Ovary (tissue), 10 donors: ENCODE measurements at places on chromosomes 7 and 10.

- H3K27me3 ChIP-seq, result no peaks in the 10 kb centered on the region
- no peaks in the 10 kb centered on the region for H3K36me3 ChIP-seq
- H3K27ac ChIP-seq, result no peak overlapping the region
- no peak overlapping the region for H3K4me3 ChIP-seq
- no peaks in the 10 kb centered on the region for H3K4me1 ChIP-seq
Observed at GRCh38 chr7:126702242-126703016, 550.3 kb downstream of the GRM8 start.

GRCh38 chr7:130894909-130895750, 161.1 kb upstream of the KLF14 start:
- no peak overlapping the region for H3K4me3 ChIP-seq
- H3K27me3 ChIP-seq, result no peaks in the 10 kb centered on the region
- no peak for DNase-seq
- no peaks in the 10 kb centered on the region for H3K36me3 ChIP-seq
- peaks cover 8% of the 10 kb centered on the region for H3K4me1 ChIP-seq

DNA sequence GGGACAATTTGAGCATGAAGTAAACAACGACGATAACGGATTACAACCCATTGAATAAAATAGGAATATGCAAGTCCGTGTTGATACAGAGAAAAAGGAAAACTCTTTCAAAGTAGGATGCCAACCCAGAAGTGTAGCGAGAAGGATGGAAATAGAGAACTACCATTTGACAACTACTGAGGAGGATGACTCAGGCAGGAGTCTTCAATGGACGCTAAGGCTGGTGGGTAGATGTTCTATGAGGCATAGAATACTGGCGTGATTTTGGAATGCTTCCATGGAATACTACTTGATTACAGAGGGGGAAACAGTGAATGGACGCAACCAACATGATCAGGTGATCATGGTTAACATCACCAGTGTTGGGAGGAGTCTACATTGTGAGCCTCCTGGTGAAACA, 828 bp upstream of the CFAP70 start:
- no peak for DNase-seq
- no peak overlapping the region for H3K27ac ChIP-seq
- H3K36me3 ChIP-seq, result no peaks in the 10 kb centered on the region

DNA sequence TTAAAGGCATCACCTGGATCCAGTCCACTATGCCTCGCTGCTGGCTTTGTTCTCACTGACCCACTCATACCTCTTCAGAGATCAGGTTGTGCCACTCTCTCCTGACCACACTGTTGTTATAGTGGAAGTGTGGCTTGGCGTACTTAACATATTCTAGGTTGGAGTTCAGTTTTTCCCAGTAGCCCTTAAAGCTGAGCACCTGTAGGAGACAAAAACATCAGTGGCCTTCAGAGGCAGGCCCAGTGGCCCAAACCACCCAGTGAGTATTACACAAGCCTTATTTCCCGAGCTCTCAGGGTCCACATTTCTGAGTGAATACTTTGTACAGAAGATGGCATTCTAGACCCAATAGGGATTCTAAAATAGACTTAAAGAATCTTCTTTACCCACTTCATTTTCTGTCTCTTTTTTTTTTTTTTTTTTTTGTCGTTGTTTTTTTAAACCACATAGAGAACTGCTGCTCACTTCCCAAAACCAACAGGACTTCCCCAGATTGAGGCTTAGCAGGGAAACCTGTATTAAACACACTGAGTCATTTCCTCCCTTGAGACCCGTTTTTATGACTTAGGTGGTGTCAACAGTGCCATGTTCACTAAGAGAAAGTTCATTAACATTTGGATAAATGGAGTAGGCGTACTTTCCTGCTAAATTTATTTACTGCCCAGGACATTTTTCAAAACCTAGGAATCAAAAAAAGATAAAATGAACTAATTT, 85.8 kb downstream of the GSAP start:
- H3K4me3 ChIP-seq, result no peak overlapping the region
- no peaks in the 10 kb centered on the region for H3K36me3 ChIP-seq
- DNase-seq, result no peak
- H3K27me3 ChIP-seq, result no peaks in the 10 kb centered on the region

- H3K27ac ChIP-seq, result no peak overlapping the region
- no peak overlapping the region for H3K4me3 ChIP-seq
- H3K27me3 ChIP-seq, result no peaks in the 10 kb centered on the region
- no peaks in the 10 kb centered on the region for H3K36me3 ChIP-seq
- DNase-seq, result no peak
Observed at GRCh38 chr10:76026905-76027304, 595.5 kb downstream of the LRMDA start.

- H3K27me3 ChIP-seq, result no peaks in the 10 kb centered on the region
- DNase-seq, result no peak
- H3K27ac ChIP-seq, result no peak overlapping the region
- no peak overlapping the region for H3K4me3 ChIP-seq
Observed at GRCh38 chr10:72077275-72077990, 10.9 kb downstream of the SPOCK2 start.
